GM12878 (cell line): ENCODE measurements at places on chromosomes 5 and 9.

- no peak overlapping the region; the same call in 1 of the 2 replicates for H3K27ac ChIP-seq
- H3K4me1 ChIP-seq = no peaks in the 10 kb centered on the region
- H3K27me3 ChIP-seq = no peaks in the 10 kb centered on the region
- no peaks in the 10 kb centered on the region for H3K36me3 ChIP-seq
Measured at GRCh38 chr5:115068239-115069086, 101.2 kb downstream of the TRIM36 start.

- H3K36me3 ChIP-seq = no peaks in the 10 kb centered on the region
- no peaks in the 10 kb centered on the region for H3K4me1 ChIP-seq
- DNase-seq = no peak
- H3K27ac ChIP-seq = no peak overlapping the region
- H3K27me3 ChIP-seq = no peaks in the 10 kb centered on the region
Measured at GRCh38 chr9:135394699-135395645, 84.6 kb upstream of the PPP1R26 start.

- H3K27me3 ChIP-seq = no peaks in the 10 kb centered on the region
- no peak overlapping the region for H3K4me3 ChIP-seq
- no peaks in the 10 kb centered on the region for H3K36me3 ChIP-seq
- DNase-seq = no peak
- H3K27ac ChIP-seq = no peak overlapping the region
Measured at GRCh38 chr9:102587281-102587680, 407.9 kb upstream of the CYLC2 start.

DNA sequence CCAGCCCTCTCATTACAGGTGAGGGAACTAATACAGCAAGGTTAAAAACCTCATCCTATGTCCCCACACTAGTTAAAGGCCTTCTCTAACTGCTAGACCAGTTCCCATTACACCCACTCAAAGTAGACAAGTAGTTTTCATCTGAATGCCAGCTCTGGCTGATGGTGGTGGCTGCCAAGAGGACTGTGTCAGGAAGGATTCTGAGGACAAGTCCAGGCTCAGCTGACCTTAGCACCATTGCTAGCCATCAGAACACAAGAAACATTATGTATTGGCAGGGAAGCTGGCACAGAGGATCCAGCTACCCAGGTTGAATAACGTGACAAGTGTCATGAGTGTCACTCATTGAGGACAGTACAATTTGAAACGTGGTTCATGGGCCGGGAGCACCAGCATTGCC lies 163.4 kb downstream of the HSD17B3 start:
- no peak overlapping the region for H3K4me3 ChIP-seq
- no peak overlapping the region for H3K27ac ChIP-seq

- no peak overlapping the region for H3K27ac ChIP-seq
- no peak for DNase-seq
- H3K4me3 ChIP-seq = no peak overlapping the region
Measured at GRCh38 chr5:54525692-54526091, 8.1 kb downstream of the SNX18 start.

DNA sequence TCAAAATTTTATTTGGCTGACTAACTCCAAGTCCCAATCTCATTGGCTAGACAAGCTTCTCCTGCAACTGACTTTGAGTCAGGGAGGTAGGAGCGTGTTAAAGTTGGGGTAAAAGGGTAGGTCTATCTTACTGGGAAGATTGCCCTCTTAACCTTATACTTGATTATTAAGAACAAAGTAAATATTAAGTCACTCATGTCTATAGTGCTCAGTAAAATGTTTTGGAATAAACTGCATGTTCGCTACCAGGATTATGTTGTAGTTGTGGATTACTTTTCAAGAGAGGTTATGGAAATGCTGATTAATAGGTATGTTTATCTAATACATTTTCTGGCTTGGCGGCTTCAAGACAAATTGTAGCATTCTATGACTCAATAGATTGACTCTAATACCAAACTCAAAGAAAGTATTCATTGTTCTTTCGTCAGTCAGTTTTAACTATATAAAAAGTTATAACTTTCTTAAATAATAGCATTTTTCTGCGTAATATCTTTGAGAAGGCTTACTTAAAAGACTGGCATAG lies 539.1 kb downstream of the PSAT1 start:
- no peak overlapping the region for H3K4me3 ChIP-seq
- no peak overlapping the region for H3K27ac ChIP-seq
- H3K27me3 ChIP-seq = no peaks in the 10 kb centered on the region
- no peak for DNase-seq

- no peaks in the 10 kb centered on the region for H3K27me3 ChIP-seq
- H3K36me3 ChIP-seq = no peaks in the 10 kb centered on the region
- no peak overlapping the region for H3K27ac ChIP-seq
- no peak for DNase-seq
- no peak overlapping the region for H3K4me3 ChIP-seq
Measured at GRCh38 chr5:96835791-96836191, 28.0 kb upstream of the ERAP1 start.
